Stimulated activated CD4-positive, alpha-beta T cell treated with anti-CD3 and anti-CD28 coated beads, Interleukin-1b, Interleukin-23, amount 100 ng/mL, for 1 hour (primary cell): ENCODE measurements at places on chromosomes 3 and 15.

- DNase-seq: no peak
These were observed 19.6 kb upstream of the CPOX start for GRCh38 chr3:98612996-98613517.

GRCh38 chr15:85541744-85542143 lies 161.3 kb downstream of the AKAP13 start:
- no peak for DNase-seq

- DNase-seq: no peak
These were observed 106.0 kb downstream of the THRB start for GRCh38 chr3:24388611-24389010.

DNA sequence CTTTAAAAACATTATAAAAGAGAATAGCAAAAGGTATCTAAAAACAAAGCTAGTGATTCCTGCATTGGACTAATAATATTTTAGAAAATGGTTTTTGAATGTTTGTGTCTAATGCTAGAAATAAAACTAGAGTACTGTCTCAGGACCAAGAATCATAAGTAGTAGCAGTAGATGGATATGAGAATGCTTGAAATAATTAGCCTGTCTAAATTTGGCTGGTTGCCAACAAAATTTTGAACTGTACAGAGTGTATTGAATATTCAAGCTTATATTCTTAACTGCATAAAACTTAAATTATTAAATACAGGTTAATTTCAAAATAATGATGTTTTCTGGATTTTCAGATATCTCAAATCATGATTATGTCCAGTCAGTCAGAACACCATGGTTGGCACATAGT lies 14.0 kb downstream of the ABHD5 start:
- DNase-seq: no peak

DNA sequence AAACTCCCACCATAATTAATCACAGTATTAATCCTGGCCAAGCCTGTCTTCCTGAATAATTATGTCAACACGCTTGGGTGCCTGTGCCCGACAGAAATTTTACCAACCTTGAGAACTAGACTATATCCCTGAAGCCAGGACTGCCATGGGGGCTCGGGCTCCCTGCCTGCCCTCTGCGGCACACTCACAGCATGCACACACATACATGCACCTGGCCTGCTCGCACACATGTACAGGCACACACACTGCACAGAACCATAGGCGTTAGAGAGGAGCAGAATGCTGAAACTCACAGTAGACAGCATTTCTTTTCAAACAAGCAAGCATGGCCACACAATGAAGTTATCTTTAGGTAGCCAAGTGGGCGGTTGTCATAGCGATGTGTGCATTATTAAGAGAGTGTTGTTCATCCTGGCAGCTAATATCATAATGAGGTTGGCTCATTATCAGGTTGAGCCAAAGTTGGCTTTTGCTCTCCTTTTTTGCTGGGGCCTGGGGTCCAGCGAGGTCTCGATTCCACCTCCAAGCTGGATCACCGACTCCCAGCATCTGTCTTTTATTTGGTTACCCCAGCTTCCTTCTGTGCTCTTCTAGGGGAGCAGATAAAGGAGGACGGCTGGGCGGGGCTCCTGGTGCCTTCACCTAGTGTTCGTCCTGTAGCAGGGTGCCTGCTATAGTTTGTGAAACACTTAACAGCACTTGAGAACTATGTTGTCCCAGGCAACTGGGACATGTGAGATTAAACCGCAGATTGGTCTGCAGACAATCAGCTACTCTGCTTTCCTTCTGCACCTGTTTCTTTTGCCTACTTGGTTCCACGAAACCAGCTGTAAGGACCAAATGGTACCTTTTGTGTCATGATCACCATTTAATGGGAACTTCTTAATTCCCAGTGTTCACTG lies 91.4 kb downstream of the ZNF621 start:
- DNase-seq: no peak

GRCh38 chr3:79729096-79729495 lies 38.7 kb downstream of the ROBO1 start:
- no peak for DNase-seq

GRCh38 chr3:127172781-127173515 lies 20.0 kb upstream of the PRR23E start:
- no peak for DNase-seq
